ENCODE measurements at places on chromosomes 7 and 10. TPM values are rescaled to one million over a fixed set of nuclear protein-coding genes. Genes with fewer than 3 reads are reported as not detected.
A peak's percentile ranks its signal among the peaks of the same experiment; 100 is the strongest.

The LIPN gene
- polyA plus RNA-seq = not detected

The LMTK2 gene
- polyA plus RNA-seq = 5.9 TPM

DNA sequence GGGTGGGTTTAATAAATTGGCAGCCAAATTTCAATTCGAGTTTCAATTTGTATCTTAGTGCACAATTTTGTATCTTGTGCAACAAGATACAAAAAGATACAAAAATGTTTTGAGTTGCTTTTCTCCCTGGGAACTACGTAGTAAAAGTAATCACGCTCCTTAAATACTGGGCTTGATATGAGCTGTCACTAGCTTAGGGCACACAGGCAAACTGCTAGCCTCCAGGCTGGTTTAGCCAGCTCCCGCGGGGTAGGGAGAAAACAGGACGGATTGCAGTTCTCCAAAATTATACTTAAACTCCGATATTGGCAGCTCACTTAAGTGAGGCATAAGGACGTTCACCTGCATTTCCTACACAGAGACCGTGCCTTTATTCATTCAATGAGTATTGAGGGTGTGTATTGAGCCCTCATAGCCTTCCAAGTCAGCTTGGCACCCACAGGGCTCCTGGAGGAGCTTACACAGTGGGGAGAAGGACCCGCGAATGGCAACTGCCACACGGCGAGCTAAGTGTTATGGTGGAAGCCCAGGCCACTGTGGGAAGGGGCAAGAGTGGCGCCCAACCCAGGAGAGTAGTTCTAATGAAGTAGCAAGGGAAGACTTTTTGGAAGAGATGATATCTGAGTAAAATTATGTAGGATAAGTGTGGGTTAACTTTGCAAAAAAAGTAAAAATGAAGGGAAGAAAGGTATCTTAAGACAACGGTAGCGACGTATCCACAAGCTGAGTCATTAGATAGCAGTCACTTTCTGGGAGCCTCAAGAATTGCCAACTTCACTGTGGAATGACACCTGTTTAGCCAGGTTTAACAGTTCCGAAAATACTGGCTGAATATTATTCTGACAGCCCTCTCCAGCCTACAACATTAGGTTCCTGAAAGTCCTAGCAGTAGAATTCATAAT, 1.6 kb upstream of the EPC1 start:
- DNase-seq = no peak
- no peak overlapping the region for H3K27ac ChIP-seq
- peaks cover 27% of the 10 kb centered on the region for H3K4me1 ChIP-seq
- no peaks in the 10 kb centered on the region for H3K36me3 ChIP-seq
- H3K27me3 ChIP-seq = no peaks in the 10 kb centered on the region

DNA sequence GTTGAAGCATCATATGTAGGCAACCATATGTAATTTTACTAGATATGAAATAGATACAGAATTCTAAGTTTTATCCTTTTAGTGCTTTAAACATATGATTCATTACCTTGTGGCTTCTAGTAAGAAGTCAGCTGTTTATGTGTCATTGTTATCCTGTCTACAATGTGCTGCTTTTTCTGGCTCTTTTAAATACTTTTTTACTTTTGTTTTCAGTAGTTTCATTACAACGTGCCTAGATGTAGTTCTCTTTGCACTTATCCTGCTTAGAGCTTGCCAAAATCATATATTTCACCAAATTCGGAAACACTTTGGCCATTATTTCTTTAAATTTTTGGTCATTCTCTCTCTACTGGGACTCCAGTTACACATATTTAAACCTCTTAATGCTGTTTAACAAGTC, 26.4 kb downstream of the YAE1 start:
- H3K36me3 ChIP-seq = no peaks in the 10 kb centered on the region
- DNase-seq = no peak
- no peak overlapping the region for H3K27ac ChIP-seq
- H3K4me1 ChIP-seq = no peaks in the 10 kb centered on the region

GRCh38 chr7:100568896-100569844, 4.5 kb downstream of the SAP25 start:
- no peaks in the 10 kb centered on the region for H3K27me3 ChIP-seq
- H3K4me3 ChIP-seq = peak overlapping the region; percentile 27
- H3K27ac ChIP-seq = peak overlapping the region; percentile 76
- DNase-seq = peak; percentile 66
- peaks cover 22% of the 10 kb centered on the region for H3K4me1 ChIP-seq

- DNase-seq = no peak
- no peaks in the 10 kb centered on the region for H3K36me3 ChIP-seq
- no peaks in the 10 kb centered on the region for H3K27me3 ChIP-seq
- no peak overlapping the region for H3K27ac ChIP-seq
- no peak overlapping the region for H3K4me3 ChIP-seq
These were observed 163.1 kb downstream of the ADK start for GRCh38 chr10:74314166-74314565.

DNA sequence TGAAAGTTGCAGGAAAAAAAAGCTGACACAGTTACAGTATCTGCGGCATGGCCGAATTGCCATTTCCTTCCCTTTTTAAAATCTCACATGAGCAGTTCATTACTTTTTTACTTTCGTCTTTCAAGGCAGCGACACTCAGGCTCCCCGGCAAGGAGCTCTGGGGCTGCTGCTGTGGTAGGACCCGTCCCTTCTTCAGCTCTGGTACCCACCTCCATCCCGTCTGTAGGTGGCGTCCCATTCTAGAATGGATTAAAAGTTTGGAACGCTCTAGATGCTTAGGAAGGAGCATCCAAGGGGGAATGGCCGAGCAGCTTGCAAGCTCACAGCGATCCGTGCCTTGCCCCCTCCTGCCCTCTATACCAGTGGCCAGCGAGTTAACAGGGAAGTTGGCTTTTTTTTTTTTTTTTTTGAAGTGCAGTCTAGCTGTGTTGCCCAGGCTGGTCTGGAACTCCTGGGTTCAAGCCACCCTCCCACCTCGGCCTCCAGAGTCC, 22.8 kb upstream of the TTYH3 start:
- no peak for DNase-seq
- no peaks in the 10 kb centered on the region for H3K27me3 ChIP-seq
- peak overlapping the region; percentile 47 for H3K27ac ChIP-seq
- no peaks in the 10 kb centered on the region for H3K4me1 ChIP-seq
- H3K4me3 ChIP-seq = no peak overlapping the region

GRCh38 chr7:98958968-98959367, 80.6 kb downstream of the TRRAP start:
- H3K27ac ChIP-seq = no peak overlapping the region
- no peaks in the 10 kb centered on the region for H3K4me1 ChIP-seq
- DNase-seq = no peak
- no peaks in the 10 kb centered on the region for H3K27me3 ChIP-seq

DNA sequence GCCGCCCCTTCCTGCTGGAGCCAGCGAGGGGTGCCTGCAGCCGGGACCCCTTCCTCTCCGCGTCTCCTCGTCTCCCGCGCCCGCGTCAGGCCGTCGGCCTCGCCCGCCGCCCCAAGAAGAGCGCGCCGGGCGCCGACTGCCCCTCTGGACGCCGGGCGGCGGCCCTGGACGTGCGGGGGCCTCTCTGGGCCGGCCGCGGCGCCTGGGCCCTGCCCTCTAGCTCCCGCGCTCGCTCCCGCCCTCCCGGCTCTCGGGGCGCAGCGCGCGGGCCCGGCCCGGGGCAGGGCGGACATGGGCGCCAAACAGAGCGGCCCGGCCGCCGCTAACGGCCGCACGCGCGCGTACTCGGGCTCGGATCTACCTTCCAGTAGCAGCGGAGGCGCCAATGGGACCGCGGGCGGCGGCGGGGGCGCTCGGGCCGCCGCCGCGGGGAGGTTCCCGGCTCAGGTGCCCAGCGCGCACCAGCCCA, 704 bp downstream of the ZNRF2 start:
- peak overlapping the region; percentile 98 for H3K27ac ChIP-seq
- peaks cover 7% of the 10 kb centered on the region for H3K4me1 ChIP-seq
- no peaks in the 10 kb centered on the region for H3K36me3 ChIP-seq
- H3K4me3 ChIP-seq = peak overlapping the region; percentile 59

DNA sequence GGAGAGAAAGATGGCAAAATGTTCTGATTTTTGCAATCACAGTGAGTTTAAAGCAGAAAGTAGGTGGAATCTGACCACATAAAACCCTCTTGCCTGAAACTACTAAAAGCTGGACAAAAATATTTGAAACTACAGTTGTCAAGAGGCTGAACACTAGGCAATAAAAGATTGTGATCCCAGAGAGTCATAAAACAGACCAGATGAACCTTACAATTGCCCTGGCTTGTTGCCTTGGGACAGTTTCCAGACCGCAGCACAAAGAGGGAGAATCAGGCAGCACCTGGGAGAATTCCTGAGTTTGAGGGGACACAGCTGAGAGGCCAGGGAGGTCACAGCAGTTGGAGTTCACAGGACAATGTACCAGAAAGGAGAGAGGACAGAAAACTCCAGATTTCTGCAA, 107.3 kb upstream of the NANOS1 start:
- no peak overlapping the region for H3K4me3 ChIP-seq
- H3K27ac ChIP-seq = no peak overlapping the region
- no peaks in the 10 kb centered on the region for H3K36me3 ChIP-seq
- DNase-seq = no peak
- H3K27me3 ChIP-seq = no peaks in the 10 kb centered on the region
